ENCODE measurements at places on chromosomes 12 and 14.

DNA sequence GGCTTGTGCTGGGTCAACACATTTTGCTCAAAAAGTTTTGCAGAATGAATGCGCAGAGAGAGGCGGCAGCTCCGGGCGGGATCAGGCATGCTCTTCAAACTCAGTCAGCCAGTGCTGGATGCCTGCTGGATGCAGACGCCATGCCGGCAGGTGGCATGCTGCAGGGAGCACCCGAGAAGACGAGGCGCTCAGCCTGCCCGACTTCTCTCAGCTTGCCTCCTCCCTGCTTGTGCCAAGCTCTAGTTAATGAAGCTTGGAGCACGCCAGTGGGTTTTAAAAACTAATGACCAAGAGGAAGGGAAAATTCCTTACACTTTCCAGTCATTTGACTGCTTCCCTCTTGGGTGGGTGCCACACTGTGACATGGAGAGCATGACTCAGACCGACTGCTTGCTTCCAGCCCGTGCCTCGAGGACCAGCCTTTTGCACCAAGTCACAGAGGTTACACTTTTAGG is 39.8 kb downstream of the SLC24A4 start:
- no peak for DNase-seq

GRCh38 chr14:22583994-22584393 is 5.0 kb downstream of the DAD1 start:
- DNase-seq, result no peak

DNA sequence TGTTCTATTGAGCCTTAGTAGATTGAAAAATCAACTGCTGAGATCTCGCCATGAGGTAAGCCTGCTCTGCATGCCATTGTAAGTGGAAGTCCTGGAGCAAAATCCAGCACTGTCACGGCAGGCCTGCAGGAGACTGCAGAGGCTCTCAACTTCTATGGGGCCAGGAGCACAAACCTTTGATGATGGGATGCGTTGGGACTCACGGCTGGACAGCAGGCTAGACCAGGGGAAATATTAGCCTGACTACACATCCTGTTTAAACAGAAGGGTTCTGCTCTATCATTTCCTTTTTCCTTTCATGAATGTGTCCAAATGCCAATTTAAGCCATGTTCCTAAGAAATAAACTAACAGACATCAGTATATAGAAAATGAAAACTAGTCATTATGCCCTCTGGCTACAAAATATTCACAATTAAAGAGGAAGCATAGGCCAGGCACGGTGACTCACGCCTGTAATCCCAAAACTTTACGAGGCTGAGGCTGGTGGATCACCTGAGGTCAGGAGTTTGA is 33.9 kb upstream of the RASSF8 start:
- DNase-seq, result no peak

DNA sequence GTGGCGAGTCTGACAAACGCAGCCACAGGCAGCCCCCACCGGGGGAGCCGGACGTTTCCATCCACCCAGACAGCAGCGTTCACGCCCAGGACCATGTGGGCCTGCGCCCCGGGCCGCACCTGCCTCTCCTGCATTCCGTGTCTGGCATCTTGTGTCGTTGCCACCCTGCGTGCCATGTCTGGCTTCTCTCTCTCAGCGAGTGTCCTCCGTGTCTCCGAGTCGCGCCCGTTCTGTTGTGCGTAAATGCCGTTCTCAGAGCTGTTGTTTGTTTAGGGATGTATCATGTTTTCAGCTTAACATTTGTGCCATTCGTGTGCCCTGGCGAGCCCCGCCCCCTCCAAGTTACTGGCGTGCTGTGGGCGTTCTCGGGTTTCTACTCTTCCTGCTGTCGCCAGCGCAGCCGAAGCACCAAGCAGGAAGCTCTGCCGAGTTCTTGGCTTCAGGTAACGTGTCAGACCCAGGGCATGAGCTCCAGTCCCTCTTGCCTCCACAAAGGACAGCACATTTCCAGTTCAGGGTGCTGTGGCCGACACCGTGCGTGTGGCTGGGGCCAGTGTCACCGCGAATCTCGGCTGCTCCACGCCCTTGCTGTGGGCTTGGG is 34.6 kb downstream of the NOC4L start:
- DNase-seq, result no peak

GRCh38 chr12:118325081-118325480 is 47.6 kb downstream of the TAOK3 start:
- DNase-seq, result no peak

DNA sequence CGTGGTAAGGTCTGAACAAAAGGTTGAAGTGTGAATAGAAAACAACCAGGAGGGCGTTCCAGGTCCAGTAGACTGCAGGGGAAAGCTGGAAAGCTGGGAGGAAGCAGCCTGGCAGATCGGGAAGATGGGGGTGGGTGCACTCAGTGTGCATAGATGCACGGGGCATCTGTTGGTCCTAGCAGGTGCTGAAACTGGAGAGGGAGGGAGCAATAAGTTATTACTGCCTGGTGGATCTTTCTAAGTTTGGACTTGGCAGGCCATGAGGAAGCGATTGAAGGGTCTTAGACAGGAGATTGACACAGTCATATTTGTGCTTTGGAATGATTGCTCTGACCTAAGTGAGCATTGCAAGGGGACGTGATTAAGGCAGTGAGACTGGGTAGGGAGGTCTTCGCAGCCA is 194.4 kb downstream of the EFCAB11 start:
- DNase-seq, result no peak

DNA sequence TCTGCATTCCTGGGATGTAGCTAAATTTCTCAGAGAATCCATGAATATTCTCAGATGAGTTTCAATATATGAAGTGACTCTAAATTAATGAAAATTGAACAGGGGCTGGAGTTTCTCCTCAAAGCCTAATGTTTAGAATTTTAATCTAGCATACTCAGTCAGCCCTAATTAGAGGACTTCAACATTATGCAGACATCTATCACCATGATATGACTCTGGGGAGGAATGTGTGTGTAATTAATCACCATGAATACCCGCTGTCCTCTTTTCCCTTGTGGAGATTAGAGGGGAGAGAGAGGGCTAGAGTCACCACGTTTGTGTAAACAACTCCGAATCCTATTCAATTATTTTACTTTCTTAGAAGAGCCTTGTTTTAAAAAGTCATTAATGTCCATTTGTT is 698.6 kb upstream of the MDGA2 start:
- no peak for DNase-seq

GRCh38 chr14:20671597-20672283 is 12.6 kb upstream of the RNASE4 start:
- no peak for DNase-seq

- no peak for DNase-seq
Observed at GRCh38 chr14:100552524-100553125, 34.6 kb downstream of the BEGAIN start.

DNA sequence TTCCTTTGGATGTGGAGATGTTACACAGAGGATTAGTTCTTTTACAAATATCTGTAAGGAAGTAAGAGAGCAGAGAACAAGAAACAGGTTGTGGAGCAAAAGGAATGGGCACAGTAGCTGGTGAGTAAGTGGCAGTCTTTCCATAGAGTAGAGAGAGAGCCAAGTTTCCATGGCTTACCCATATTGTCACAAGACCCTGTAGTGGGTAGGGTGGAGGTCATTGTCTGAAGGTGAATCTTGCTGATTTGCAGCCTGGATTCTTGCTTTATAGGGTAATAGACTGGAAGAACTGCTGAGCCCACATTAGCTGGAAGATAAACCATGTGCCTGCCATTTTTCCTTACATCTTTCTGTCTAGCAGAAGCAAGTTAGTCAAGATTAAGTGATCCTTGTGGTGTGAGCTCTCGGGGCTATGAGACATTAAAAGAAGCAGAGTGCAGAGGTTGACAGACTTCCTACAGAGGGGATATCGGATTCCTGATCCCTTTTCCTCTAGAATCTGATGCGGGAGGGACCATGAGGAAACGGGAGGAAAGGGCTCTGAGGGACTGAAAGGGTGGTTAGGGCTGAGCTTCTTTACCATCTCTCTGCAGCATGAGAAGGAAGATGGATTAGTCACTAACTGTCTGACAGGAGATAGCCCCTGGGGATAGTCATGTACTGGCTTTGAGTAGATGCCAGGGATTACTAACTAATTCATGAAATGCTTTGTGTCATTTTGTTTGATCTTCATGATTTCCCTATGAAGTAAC is 44.0 kb upstream of the LRTM2 start:
- DNase-seq, result no peak

GRCh38 chr12:127656266-127656665 is 610.7 kb upstream of the TMEM132C start:
- no peak for DNase-seq

- no peak for DNase-seq
Observed at GRCh38 chr14:45103806-45104205, 19.9 kb downstream of the PRPF39 start.

- DNase-seq, result peak; percentile 64
Observed at GRCh38 chr12:101877806-101878242, 444 bp downstream of the DRAM1 start.

DNA sequence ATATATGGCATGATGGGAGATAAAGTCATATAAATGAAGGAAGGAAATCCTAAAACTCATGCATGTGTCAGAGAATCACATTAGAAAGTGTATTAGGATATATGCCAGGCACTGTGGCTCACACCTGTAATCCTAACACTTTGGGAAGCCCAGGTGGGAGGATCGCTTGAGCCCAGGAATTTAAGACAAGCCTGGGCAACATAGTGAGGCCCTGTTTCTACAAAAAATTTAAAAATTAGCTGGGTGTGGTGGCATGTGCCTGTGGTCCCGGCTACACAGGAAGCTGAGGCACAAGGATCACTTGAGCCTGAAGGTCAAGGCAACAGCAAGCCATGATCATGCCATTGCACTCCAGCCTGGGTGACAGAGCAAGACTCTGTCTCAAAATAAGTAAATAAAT is 130.3 kb upstream of the ARID2 start:
- no peak for DNase-seq

- no peak for DNase-seq
Observed at GRCh38 chr12:74401966-74402365, 135.7 kb upstream of the ATXN7L3B start.

- no peak for DNase-seq
Observed at GRCh38 chr12:6312529-6313325, 2.2 kb downstream of the PLEKHG6 start.

GRCh38 chr12:58419196-58419760 is 477.9 kb downstream of the ATP23 start:
- DNase-seq, result peak; percentile 49

DNA sequence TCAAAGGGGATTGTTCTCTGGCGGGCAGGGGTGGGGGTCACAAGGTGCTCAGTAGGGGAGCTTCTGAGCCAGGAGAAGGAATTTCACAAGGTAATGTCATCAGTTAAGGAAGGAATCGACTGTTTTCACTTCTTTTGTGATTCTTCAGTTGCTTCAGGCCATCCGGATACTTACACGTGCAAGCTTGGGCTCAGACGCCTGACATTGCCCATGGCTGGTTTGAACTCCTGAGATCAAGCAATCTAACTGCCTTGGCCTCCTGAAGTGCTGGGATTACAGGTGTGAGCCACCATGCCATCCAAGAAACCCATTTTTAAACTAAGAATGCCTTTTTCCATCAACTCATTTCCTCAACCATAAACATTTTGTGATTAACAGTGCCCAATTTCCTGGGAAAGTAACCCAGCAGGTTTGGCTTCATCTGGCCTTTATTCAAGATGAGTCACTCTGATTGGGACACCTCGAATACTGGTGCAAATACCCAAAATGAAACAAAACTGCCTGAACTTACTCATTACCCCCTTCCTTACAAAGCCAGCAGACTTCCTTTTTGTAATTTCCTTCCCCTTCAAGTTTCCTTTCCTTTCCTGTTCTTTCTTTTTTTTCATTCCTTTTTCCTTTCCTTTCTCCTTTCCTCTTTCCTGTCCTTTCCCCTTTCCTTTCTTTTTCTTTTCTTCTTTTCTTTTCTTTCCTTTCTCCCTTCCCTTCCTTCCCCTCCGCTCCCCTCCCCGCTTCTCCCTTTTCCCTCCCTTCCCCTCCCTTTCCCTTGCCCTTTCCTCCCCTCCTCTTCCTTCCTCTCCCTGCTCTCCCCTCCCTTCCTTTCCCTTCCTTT is 10.2 kb upstream of the RNASE10 start:
- DNase-seq, result no peak

DNA sequence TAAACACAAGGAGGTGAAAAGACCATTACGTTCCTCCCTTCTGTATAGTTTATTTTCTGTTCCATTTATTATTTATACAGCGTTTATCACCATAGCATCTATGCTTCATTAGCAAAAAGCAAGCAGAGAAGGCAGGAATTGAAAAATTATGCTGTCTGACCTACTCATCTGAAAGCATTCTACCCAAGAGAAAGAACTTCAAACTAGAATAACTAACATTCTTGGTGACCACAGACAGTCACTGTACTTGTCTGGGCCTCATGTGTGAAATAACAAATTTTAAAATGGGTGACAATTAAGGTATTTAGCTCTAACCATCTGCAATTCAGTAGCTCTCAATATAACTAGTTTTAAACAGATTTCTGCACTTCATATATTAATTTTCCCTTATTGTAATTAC is 29.3 kb upstream of the PDE3A start:
- no peak for DNase-seq

DNA sequence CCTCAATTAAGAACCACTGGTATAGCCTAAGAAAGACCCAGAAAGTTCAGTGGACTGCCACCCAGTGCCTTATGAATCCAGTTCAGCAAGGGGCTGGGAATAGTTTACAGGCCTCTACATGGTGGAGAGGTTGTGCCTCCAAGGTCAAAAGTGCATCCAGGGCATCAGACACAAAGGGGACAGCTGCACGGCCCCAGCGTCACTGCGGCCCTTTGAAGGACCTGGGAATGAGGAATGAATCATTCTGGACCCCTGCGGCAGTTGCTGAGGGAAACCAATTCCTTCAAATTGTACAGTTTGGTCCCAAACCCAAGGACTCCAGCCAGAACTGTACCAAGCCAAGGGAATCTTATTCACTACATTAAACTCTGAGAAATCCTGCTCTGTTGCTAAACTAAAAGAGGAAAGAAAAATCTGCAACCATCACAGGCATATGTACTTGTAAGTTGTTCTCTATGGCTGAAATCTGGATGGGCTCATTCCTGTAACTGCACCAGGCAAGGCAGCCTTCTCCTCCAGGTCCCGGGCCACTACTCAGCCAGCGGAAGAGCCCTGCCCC is 10.9 kb upstream of the NGB start:
- DNase-seq, result no peak

DNA sequence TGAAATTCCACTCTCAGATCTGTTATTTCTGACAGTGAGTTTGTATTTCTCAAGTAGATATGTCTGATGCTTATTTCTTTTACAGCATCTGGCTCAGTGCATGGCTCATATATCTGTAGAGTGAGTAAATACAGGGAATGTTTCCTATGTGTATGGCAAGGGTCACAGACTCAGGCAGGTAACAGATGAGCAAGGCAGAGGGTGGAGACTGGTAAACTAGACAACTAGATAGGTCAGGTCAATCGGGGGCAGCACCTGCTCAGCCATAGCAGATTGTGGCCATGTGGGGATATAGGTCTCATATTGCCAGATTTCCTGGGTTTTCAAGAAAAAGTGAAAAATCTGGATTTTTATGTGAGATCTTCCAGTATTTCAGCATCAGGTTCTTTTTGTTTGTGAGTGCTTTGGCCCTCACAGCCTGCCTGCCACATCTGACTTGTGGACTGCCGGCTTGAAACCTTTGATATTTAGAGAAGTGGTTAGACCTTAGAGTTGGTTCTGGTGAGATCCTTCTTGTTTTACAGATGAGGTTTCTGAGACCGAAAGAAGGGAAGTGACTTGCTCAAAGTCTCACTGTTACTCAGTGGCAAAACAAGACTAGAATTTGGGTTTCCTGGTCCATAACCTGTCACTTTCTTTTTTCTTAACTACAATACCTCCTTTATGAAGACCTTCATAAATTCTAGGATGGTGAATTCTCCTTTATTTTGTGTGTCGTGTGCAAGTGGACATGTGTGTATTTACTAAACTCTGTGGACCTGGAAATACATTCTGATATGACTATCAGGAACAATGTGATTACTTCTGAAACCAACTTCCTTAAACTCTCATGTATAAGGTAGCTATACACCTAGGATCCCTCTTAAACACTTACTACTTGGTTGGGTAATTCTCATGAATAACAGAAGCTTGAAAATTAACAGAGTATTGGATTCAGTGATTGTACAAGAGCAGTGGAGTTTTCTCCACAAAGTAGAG is 34.4 kb downstream of the PROX2 start:
- peak; percentile 28 for DNase-seq

All from OCI-M1 (cell line).